Small intestine (tissue), 16 donors: ENCODE measurements at places on chromosomes 7 and 10. TPM values are rescaled to one million over a fixed set of nuclear protein-coding genes. Genes with fewer than 3 reads are reported as not detected.

The TMEM139 gene
- polyA plus RNA-seq, result 32.5 TPM

The JMJD1C gene
- polyA plus RNA-seq, result 50.5 TPM

The GBX1 gene
- polyA plus RNA-seq, result not detected

The AS3MT gene
- polyA plus RNA-seq, result 1.6 TPM

DNA sequence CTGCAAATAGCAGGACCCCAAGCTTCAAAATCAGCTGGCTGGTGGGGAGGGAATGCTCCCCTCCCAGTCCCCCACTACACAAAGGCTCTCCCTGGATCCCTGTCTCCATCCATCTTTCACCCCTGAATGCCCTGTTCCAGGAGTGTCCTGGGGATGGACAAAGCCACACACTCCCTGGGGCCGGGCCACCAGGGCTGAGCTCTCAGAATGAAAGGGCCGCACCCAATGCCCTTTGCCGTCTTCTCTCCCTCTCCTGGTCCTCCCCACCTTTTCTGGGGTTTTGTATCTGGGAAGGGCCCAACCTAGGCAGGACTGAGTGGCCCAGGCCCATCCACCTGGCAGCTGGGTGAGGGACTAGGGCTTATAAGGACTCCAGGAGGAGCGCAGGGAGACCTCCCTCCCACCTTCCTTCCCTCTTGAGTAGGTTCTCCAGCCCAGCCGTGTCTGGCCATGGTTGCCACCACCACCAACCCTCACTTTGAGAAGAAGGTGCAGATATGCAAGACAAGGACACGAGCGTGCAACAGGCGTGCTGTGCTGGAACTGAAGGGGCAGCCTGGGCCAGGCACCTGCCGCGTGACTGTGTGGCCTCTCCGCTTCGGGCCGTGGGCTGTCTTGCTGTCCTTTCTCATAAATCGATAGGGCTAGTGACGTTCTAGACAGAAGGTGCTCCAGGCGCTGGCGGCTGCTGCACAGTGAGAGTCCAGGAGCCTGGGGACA lies 157.1 kb downstream of the TCERG1L start:
- H3K36me3 ChIP-seq, result no peaks in the 10 kb centered on the region
- no peak overlapping the region for H3K4me3 ChIP-seq
- H3K27ac ChIP-seq, result no peak overlapping the region
- DNase-seq, result no peak
- H3K4me1 ChIP-seq, result no peaks in the 10 kb centered on the region
- H3K27me3 ChIP-seq, result no peaks in the 10 kb centered on the region

- DNase-seq, result peak; percentile 32
- no peaks in the 10 kb centered on the region for H3K4me1 ChIP-seq
These were observed 570.7 kb downstream of the REEP3 start for GRCh38 chr10:64091897-64092296.

- no peaks in the 10 kb centered on the region for H3K36me3 ChIP-seq
- no peaks in the 10 kb centered on the region for H3K27me3 ChIP-seq
These were observed 329.1 kb downstream of the MAGI2 start for GRCh38 chr7:79124331-79124730.

GRCh38 chr7:128404886-128405470 lies 4.8 kb downstream of the IMPDH1 start:
- peaks cover 28% of the 10 kb centered on the region for H3K36me3 ChIP-seq
- peak overlapping the region; percentile 52 for H3K4me3 ChIP-seq
- no peak for DNase-seq

DNA sequence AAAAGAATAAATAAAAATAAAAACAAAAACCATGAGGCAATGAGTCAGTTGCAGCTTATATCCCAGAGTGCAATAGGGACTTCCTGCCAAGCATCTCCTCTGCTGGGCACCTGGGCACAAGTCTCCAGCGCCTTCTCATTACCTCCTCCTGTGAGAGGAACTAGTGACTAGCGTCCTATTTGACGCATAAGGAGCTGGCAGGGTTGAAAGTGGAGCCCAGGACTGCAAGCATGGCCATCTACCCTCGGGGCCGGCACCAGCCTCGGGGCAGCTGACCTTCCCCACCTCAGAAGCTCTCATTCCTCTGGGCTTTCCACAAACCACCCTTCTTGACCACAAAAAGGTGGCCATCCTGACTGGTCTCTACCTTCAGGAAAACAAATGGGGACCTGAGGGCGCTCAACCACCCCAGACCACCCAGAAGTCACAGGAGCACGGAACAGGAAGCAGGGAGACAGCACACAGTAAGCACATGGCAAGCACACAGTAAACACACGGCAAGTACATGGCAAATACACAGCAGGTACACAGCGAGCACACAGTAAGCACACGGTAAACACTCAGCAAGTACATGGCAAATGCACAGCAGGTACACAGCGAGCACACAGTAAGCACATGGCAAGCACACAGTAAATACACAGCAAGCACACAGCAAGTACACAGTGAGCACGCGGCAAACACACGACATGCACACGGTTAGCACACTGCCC lies 19.1 kb downstream of the CTBP2 start:
- H3K4me3 ChIP-seq, result no peak overlapping the region
- no peak overlapping the region for H3K27ac ChIP-seq
- no peak for DNase-seq
- H3K36me3 ChIP-seq, result no peaks in the 10 kb centered on the region

GRCh38 chr10:101290431-101290830 lies 61.2 kb upstream of the LBX1 start:
- no peak overlapping the region for H3K4me3 ChIP-seq
- no peaks in the 10 kb centered on the region for H3K36me3 ChIP-seq
- no peak overlapping the region for H3K27ac ChIP-seq
- no peaks in the 10 kb centered on the region for H3K4me1 ChIP-seq

DNA sequence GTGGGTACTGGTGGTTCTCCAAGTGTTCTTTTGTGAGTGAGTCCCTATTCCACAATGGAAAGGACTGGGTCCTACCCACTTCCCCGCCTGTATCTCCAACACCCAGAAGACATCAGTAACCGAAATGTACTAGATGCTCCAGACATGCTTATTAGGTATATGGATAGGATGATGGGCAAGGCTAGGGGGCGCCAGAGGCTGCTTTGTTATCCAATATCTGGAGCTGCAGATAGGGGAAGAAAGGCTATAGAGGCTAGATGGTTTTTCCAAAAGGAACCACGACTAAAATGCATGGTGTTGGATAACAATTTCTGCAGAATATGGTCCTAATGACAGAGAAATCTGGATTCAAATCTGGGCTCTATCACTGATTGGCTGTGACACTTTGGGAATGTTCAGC lies 56.2 kb upstream of the TM9SF3 start:
- peaks cover 3% of the 10 kb centered on the region for H3K36me3 ChIP-seq
- H3K4me1 ChIP-seq, result no peaks in the 10 kb centered on the region
- H3K4me3 ChIP-seq, result no peak overlapping the region
- H3K27ac ChIP-seq, result no peak overlapping the region

DNA sequence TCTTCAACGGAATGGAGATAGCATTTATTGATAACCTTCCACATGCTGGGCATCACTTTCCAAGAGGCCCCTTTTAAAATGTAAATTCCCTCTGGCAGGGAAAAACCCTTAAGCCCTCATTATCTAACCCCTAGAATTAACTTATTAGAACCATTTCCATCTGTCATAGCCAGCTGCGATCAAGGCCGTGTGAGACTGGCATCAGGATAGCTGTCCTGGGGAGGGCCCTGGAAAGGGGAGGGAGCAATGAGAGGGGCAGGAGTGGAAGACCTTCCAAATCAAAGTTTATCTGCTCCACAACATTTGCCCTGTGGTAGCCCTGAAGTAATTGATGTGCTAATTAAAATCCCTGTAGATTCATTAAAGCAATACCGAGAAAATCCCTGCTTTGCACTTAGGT lies 45.0 kb upstream of the JAZF1 start:
- H3K36me3 ChIP-seq, result no peaks in the 10 kb centered on the region
- H3K4me3 ChIP-seq, result no peak overlapping the region
- H3K27ac ChIP-seq, result no peak overlapping the region

DNA sequence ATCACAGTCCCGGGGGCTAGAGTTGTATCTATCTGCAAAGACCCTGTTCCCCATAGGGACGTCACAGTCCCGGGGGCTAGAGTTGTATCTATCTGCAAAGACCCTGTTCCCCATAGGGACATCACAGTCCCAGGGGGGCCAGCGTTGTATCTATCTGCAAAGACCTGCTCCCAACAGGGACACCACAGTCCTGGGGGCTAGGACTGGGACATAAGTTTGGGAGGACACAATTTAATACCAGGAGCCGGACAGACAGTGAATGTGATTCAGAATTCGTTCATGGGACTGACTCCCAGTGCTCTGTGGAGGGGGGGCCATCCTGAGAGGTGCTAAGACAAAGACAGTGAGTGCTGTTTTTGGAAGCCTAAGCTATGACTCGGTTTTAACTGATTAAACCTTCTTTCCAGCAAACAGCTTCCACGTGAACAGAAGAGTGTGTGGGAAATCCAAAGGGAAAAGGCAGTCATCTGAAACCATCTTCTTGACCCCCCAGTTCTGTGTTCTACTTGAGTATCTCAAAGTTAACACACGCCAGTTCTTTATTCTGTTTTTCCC lies 153.0 kb downstream of the DIP2C start:
- no peaks in the 10 kb centered on the region for H3K4me1 ChIP-seq
- no peak overlapping the region for H3K4me3 ChIP-seq
- H3K27me3 ChIP-seq, result no peaks in the 10 kb centered on the region
- no peak overlapping the region for H3K27ac ChIP-seq
- DNase-seq, result no peak
- H3K36me3 ChIP-seq, result no peaks in the 10 kb centered on the region
